ENCODE measurements at places on chromosomes 2 and 18.

DNA sequence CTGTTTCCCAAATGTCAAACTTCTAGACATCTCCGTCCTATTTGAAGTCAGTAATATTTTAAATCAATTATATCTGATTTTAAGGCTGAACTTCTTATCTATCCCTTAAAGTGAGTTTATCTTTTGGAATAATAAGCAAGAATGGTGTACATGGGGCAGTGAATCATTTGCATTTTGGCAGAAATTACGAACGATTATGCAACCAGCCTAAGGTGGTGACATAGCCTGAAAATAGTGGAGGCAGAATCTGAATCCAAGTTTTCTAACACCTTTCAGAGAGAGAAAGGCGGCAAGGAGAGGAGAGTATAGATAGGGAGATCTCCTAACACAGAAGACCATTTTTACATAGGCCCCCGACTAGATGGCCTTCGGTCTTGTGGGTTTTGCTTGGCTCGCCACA, 10.7 kb downstream of the ZBTB14 start:
- DNase-seq: no peak

- no peak for DNase-seq
Observed at GRCh38 chr2:112640800-112641675, 4.7 kb upstream of the SLC20A1 start.

GRCh38 chr18:31880186-31880898, 62.6 kb downstream of the TRAPPC8 start:
- no peak for DNase-seq

GRCh38 chr2:41907771-41908207, 140.0 kb upstream of the PKDCC start:
- DNase-seq: no peak

DNA sequence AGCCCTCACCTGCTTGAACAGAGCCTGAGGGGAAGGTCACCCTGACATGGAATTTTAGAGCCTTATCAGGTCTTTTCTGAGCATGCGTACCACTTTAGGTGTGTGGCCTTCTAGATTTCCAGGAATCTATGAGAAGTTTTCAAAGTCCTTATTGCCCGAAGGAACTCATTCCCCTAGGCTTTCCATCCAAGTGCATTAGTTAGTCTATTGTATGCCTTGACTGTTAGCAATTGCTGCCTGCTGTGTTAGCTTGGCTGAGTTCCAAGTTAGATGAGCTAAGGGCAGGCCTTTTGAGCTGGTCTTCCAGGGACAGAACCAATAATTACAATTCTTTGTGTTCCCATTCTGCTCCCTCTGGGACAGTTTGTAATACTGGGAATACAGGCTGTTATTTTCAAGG, 30.8 kb upstream of the PUM2 start:
- no peak for DNase-seq

DNA sequence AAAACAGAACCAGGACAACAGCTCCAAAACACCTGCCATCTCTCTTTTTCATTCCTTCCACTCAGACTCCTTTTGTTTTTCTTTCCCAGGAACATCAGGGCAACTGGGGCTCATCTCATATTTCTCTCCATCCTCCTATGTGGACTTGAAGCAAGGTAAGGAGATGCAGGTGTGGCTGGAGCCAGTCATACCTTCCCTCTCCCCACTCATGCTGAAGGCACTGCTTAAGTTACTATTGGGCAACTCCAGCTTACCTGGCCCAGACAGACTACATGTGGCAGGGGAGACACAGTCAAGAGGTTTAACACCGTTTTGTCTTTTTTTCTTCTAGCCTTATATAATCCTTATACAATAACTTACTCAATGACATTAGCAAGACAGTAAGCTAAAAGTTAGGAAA, 38.4 kb downstream of the LAMA1 start:
- DNase-seq: no peak

GRCh38 chr2:23012499-23012898, 372.5 kb upstream of the KLHL29 start:
- DNase-seq: no peak

DNA sequence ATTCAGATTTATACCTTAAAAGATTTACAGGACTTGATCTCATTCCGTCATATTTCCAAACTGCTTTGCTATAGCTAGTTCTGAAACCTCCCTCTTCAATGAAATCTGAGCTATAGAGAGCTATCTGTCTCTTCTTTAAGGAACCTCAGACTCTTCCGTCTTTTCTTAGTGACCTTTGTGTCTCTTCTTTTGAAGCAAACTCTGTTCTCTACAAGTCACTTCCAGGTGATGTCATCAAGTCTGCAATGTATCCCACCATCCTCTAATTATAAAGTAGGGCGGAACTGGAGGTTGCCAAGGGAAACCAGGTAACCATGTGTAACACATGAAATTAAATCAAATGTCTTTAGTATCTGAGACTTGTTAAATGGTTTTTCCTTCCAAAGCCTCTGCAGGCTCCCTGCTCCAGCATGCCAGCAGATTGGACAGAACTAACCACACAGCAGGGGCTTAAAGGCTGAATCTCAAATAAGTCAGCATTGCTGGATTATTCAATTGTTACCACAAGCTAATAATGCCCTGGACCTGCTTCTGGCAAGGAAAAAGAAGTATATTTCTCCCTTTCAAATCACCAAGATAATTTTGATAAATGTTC, 41.2 kb upstream of the PEX13 start:
- DNase-seq: no peak

DNA sequence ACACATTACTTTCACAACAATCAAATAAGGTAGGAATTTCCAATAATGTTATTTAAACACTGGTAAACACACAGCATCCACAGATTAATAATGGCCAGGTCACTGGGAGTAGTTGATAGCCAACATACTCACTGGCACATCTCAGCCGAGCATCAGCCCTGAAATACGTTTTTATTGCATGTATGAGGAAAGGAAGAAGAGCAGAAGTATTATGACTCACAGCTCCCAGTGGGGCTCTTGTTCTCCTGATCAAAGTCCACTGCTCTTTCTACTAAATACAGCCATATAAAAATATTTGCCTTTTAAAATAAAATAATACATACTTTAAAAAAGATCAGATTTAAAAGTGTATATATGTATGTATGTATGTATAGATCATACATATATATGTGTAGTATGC, 999.6 kb downstream of the SUCLG1 start:
- DNase-seq: no peak

DNA sequence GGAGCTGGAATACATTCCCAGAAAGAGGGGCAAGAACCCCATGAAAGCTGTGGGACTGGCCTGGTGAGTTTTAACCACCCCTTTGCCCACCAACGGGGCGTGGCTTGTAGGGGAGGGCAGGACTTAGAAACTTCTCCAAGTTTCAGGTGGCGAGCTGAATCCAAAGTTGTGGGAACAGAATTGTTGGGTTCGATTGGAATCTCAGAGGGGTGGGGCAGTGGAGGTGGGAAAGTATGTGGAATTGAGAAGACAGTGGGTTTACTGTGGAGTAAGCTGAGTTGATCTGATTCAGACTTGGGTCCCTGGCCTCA, 1.1 kb downstream of the PNKD start:
- DNase-seq: no peak

GRCh38 chr18:58251416-58251815, 207.4 kb downstream of the NEDD4L start:
- no peak for DNase-seq

DNA sequence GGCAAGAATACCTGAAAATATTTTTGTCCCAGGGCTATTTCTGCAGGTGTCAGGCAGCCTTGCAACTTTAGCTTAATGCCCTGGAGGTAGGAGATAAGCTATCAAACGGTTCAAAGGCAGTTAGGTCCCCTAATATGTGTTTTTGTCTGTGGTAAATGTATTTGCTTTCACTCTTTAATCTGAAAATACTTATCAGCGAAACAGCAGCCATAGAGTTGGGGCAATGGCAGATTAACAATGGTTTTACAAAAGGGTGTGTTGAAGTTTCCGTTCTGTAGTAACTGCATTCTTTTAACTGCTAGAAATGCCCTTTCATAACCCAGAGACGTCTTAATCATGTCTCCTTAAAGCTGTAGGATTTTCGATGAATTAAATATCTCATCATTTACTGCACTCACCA, 265.0 kb upstream of the TRIB2 start:
- DNase-seq: no peak

DNA sequence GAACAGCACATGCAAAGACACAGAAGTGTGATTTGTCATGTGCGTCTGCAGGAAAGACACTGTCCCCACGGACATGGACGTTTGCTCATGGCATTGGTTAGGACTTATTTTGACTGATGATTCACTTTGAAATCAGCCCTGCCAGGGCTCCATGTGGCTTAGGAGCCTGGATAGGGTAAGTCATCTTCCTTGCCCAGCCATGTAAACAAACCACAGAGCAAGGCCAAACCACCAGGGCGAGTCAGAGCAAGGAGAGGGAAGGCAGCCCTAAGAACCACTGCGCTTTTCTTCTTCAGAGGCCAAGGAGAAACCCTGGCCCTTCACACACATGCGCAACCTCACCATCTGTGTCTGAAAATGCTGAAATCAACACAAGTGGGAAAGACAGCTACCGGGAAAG, 88.8 kb downstream of the GFPT1 start:
- DNase-seq: peak; percentile 83

- no peak for DNase-seq
Observed at GRCh38 chr18:36440614-36441013, 143.1 kb downstream of the FHOD3 start.

DNA sequence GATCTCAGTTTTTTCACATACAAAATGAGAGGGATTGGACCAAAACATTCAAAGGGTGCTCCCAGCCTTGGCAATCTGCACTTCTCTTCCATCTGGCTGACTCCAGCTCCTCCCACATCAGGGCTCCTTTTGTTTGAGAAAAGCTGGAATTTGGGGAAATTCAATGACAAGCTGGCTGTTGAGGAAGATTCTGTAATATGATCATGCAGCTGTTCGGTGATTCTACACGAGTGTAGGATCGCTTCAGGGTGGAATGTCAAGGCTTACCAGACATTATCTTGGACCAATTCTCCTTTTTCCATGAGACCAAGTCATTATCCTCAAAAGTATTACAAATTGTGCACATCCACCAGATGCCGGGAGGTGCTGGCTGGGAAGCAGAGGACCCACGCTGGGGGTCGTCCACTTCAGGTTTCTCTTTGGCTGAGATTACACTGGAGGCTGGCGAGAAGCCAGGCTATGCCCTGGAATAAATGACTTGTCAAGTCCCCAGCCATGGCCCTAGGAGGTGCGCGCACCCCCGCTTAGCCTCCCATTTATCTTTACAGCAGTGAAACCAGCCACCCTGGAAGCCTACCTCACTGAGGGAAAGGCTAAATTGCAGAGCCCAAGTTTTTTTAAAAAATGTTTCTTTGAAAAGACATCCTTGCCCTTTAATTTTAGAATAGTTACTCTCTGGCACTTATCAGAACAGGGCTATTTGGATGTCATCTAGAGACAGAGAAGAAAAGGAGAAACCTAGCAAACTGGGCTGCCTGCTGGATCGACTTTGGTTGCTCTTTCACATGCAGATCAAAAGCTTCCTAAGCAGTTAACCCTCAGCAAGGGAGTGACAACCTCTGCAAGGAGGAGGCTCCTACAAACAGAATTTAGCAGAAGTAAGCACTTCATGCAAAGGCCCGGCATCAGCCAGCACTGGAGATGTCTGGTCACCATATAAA, 42.5 kb upstream of the LCLAT1 start:
- no peak for DNase-seq

GRCh38 chr2:220779931-220780330, 792.2 kb downstream of the EPHA4 start:
- peak; percentile 41 for DNase-seq

GRCh38 chr2:30446602-30447148, 371 bp upstream of the LCLAT1 start:
- DNase-seq: no peak

DNA sequence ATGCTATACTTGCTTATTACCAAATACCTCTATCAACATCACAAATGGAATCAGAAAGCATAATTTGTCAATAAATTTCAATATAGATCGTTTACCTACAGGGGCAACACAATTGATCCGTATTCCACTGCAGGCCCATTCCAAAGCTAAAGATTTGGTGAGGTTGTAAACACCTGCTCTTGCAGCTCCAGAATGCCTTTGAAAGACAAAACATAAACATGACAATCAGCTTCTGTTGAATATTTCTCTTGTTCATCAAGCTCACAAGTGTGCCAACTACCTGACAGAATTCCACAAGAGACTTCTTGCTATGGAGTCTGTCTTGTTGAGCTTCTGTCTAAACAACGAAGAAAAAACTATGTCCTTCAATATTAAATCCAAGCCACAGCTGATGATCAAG, 30.3 kb downstream of the PECR start:
- no peak for DNase-seq

GRCh38 chr2:239961662-239962613, 63.2 kb downstream of the NDUFA10 start:
- DNase-seq: no peak

DNA sequence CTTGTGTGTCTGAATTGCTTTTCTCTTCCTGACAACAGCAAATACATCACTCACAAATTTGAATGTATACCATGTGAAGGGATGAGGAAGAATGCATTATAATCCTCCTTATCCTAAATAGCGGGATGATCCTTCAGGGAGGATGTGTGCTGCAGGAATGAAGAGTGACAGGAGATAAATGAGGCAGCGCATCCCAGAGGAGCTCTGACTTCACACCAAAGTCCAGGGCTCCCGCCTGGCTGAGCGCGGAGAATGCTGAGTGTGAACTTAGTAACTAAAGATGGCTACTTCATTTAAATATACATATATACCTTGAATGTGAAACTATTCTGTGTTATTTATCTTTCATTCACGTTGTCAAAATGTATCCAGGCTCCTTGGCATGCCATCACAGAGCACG, 145.2 kb upstream of the TPO start:
- DNase-seq: no peak

- no peak for DNase-seq
Observed at GRCh38 chr2:135949451-135950234, 35.8 kb downstream of the DARS1 start.

DNA sequence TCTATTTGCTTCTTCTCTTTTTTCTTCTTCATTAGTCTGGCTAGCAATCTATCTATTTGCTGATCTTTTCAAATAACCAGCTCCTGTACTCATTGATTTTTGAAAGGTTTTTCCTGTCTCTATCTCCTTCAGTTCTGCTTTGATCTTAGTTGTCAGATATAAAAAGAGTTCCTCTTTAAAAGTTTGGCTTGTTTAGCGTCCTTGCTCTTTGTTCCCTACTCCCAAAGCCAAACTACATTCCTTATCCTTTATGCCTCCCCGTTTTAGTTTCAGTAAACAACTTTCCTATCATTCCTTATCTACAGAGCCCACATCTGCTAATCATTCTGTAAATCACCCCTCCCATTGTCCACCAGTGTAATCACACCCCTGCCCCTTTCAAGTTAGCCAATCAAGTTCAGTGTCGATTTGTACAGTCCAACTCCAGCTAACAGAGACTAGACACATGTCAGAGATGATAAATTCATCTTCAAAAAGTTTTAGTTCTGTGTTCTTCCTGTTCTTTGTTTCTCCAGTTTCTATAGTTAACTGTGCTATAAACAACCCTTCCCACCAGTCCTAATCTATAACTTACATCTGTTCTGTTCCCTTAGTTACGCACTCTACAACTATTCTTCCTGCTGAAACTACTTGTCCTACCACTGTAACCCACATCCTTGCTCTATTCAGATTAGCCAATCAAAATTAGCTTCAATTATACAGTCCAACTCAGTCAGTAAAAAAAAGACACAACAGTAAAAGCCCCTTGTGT, 44.4 kb downstream of the TFPI start:
- no peak for DNase-seq
